ENCODE measurements at places on chromosomes 7 and 10.

DNA sequence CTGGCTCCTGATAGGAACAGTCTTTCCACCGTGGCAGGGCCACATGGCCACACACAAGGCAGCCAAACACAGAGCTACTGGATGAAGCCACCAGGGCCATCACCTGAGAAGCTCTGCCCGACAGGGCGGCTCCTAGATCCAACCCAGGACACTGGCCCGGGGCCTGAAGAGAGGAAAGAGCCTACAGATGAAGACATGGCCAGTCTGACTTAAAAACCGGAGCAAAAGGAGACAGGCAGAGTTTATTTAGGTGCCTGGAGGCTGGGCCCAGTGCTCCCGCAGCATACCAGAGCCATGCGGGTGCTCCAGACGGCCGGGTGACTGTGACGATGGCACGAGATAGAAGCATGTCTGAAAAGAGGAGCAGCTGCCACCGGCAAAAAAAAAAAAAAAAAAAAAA, 3.9 kb downstream of the TECPR1 start:
- no peak for DNase-seq

GRCh38 chr7:112052498-112052897, 153.7 kb downstream of the DOCK4 start:
- no peak for DNase-seq

GRCh38 chr7:131015657-131015958, 281.6 kb upstream of the KLF14 start:
- DNase-seq, result no peak

GRCh38 chr10:49076741-49077521, 38.4 kb downstream of the VSTM4 start:
- no peak for DNase-seq

GRCh38 chr10:86020134-86020533, 346.5 kb downstream of the GRID1 start:
- no peak for DNase-seq

DNA sequence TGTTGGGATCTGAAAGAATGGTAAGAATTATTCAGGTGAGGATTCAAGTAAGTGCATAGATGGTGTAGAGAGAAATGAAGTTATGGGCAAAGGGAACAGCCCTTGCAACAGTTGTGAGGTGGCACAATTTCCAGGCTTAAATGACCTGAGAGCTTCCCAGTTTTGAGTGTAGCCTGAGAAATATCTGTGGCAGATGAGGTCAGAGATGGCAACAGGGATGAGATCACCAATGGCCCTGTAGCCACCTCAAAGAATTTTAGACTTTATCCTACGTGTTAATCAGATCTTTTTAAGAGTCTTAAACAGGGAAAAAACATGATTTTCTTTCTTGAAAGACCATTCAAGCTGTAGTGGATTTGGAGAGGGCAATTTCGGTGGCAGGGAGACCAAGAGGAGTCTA, 1.9 kb upstream of the NRF1 start:
- no peak for DNase-seq

DNA sequence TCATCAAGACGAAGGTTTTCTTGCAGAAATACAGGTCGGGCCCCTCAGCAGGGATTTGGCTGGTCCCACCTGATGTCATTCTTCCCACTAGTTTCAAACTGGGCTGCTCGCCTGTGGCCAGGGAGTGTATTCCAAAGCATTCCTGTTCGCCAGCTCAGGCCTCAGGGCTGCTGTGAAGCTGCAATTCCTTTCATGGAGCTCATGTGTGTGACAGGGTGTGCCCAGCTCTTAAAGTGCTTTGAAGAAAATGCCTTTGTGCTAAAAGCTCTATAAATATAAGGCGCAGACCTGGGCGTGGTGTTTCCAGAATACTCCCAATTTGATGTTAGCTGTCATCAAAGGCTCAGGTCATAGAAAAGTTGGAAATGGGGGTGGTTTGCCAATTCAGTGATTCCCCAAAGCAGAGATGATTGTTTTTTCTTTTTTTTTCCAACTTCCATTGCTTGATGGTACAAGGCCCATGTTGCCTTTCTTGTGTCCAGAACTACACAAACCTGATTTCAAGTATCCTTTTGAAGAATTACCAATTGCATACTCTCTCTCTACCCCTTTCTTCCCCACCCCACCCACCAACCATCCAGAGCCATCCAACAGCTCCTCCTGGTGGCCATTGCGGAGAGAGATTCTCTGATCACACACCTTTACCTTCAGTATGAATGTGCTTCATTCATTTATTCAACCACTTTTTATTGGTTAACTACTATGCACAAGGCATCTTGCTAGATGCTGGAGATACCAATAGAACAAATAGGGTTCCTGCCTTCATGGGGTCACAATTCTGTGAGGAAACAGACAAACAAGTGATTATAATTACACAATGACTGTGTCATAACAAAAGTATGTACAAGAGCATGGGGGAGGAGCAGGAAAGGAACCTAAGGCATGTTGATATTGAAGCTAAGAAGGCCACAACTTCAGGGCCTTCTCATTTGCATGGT, 297.3 kb upstream of the LYZL1 start:
- DNase-seq, result peak; percentile 65

DNA sequence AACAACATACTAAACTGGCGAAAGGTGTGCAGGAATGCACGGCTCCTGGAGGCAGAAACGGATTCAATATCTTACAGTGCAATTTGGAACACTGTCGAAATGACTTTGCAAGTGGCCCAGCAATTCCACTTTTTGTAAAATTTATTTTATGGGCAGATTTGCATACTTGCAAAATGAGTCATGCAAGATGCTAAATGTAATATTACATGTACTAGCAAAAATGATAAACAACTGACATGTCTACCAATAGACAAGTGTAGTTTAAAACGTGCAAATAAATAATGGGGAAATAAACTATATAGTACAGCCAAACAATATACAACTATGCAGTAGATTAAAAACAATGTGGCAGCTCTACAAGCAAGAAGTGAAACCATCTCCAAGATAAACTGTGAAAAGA, 97.7 kb downstream of the ARHGAP12 start:
- DNase-seq, result no peak

GRCh38 chr7:8143151-8143874, 118.7 kb downstream of the ICA1 start:
- DNase-seq, result no peak

- DNase-seq, result no peak
These were observed 58.6 kb downstream of the TPK1 start for GRCh38 chr7:144777005-144777839.

- DNase-seq, result no peak
These were observed 123.3 kb downstream of the MICU1 start for GRCh38 chr10:72502581-72502980.

DNA sequence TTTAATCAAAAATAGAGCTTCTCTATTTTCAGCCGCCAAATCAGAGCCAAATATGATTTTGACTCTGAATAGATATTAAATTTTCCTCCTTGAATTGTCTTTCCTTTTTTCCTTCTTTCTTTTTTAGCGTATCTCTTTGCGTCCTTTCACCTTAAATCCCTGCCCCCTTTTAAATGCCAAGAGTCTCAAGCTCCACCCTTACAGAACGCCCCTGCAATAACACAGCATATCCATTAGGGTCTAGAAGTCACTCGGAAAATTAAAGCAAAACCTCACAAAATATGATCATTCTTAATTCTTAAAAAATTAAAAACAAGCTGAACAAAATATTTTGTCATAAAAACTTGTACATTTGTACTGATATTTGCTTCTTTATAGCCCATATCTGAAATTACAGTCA, 51.3 kb upstream of the GRM8 start:
- DNase-seq, result no peak

DNA sequence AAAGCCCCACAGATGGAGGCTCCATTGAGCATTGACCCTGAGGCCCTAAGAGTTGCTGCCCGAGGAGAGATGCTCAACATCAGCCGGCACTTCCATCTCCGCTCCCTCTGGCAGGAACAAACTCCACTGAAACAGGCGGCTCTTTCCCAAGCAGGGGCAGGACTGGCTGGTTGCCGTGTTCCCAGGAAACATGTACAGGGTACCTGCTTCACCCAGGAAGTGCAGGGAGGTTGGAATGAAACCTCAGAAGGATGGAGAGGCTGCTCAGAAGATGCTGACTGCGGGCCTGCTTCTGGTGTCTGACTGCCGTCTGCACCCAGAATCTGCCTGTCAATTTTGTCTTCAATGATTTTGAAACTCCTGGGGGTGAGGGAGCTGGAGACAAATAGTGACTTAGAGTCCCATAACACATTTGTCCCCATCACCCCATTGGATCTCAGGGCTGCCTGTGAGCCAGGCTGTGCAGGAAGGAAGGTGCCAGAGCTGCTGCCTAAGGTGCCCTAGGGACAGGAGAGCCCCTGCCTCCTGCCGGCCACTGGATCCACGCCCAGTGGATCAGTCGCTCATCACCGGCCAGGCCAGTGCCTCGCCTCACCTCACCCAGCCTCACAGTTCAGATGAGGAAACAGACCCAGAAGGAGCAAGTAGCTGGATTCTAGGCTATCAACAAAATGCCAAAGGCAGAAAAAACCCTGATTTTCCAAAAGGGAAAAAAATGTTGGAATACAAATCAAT, 237.3 kb downstream of the PTPRN2 start:
- no peak for DNase-seq

- no peak for DNase-seq
These were observed 17.0 kb upstream of the TBL2 start for GRCh38 chr7:73595358-73595757.

- DNase-seq, result no peak
These were observed 6.3 kb downstream of the ZNF503 start for GRCh38 chr10:75395066-75395931.

DNA sequence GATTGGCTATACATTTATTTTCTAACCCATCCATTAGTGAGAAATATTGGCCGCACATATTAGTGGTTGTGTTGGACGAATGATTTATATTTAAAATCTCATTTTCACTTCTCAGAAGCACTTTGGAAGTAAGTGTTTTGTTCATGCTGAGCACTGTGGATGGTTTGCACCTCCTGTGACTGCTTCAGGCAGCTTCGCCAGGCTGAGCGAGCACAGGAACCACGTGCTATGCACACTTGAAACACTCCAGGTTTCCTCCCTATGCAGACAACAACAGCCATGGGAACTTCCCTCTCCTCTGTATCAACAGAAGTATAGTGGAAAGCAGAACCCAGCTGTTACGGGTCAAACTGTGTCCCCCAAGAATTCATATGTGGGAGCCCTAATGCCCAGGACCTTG, 67.3 kb upstream of the WDR11 start:
- no peak for DNase-seq

DNA sequence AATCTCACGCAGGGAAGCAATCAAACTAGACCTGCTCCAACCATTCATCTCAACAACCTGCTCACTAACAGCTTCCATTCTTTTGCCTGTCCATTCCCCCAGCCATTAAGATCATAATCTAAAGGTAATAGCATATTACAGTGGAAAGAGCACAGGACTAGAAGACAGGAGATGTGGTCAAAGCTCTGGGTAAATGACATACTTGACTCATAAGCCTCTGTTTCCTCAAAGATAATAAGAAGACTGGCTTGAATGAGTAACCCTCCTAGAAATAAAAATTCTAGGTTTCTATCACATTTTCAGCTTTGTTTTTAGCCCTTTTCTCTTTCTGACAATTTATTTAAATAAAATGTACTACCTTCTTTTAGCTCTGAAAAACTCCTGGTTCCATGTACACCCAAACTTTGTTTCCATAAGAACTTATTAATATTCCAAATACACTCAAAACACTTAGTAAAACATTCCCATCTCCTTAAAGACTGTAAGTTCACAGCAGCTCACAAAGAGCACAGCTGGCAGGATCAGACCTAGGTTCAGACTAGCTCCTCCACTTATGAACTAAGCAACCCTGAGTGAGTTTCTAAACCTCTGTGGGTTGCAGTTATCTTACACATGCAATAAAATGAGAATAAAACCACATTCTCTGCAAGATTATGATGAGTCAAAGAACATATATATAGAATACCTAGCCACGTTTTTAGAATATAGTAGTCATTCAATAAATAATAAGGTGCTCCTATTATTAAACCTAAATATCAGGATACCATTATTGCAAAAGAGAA, 11.6 kb downstream of the FAM204A start:
- no peak for DNase-seq

- no peak for DNase-seq
These were observed 222.4 kb downstream of the CACNA2D1 start for GRCh38 chr7:82221152-82221674.

DNA sequence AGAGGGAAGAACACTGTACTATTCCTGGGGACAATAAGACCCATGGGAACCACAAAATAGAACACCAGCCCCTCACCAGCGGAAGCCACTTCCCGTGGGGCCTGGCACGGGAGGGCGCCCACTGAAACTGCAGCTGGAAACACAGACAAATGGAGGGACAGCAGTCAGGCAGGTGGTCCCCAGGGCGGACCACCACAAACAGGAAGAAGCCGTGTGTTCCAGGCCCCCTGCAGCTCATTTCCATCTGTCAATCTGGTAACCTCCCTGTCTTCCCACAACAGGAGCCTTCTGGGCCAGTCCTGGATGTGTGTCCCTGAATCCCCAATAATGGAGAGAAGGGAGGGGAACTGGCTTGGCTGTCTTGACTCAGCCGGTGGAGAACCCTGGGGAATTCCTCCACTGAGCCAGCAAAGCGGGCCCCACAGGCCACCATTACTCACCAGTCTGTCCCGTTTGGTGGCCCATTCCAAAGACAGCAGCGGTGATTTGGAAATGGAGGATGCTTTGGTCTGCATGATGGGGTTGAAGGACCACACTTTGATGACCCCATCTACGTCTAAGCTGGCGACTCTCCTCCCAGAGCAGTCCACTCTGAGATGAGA, 16.7 kb downstream of the WDR91 start:
- DNase-seq, result no peak

GRCh38 chr7:11792166-11792565, 39.8 kb downstream of the THSD7A start:
- no peak for DNase-seq

GRCh38 chr7:36600869-36601530, 123.3 kb downstream of the AOAH start:
- DNase-seq, result no peak

DNA sequence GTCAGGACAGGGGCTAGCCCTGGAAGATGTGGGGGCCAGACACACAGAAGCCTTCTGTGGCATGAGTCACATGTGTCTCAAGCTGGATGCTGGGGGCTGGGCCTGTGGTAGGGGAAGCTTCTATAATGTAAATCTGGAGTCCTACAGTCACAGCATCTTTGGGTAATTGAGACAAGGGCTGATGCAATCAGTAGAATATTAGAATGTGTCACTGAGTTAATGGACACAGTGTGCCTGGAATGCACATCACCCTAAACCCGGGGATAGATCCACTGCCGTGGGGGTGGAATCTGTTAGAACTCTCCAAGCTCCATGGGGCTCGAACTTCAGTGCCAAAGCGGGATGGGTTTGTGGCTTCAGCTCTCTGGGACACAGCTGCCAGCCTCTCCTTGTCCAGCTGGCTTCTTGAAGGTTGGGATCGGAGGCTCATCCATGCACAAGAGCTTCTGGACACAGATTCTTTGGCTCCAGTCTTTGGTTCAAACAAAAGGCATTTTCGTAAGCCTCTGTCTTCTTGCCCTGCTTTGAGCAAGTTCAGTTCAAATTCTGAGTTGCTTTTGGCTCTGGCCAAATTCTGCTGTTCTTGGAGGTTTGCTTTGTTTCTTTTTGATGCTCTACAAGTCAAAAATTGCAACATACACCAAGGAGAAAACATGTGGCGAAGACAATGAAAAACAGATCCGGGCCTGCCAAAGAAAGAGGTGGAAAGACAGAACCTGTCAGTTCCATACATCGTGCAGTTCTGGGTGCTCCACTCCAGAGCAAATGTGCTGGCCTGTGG, 194.8 kb upstream of the ZNF32 start:
- no peak for DNase-seq
